ENCODE measurements at places on chromosomes 3 and 15. TPM values are rescaled to one million over a fixed set of nuclear protein-coding genes. Genes with fewer than 3 reads are reported as not detected.

DNA sequence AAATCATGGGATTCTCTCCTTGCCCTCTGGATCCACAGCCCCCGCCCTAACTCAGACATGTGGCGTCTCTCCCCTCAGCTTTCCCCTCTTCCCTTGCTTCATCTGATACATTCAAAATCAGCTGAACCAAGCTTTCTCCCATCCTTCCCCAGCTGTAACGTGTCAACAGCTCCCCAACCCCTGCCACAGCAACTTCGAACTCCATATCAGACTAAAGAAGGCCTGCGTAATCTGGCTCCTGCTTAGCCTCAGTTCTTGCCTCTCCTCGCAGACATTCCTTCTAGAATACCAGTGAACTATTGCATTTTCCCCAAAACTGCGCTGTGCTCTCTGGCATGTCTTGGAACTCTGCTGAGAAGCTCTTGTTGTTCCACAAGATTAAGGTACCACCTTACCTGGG is 18.3 kb downstream of the B4GALT4 start:
- DNase-seq: no peak

DNA sequence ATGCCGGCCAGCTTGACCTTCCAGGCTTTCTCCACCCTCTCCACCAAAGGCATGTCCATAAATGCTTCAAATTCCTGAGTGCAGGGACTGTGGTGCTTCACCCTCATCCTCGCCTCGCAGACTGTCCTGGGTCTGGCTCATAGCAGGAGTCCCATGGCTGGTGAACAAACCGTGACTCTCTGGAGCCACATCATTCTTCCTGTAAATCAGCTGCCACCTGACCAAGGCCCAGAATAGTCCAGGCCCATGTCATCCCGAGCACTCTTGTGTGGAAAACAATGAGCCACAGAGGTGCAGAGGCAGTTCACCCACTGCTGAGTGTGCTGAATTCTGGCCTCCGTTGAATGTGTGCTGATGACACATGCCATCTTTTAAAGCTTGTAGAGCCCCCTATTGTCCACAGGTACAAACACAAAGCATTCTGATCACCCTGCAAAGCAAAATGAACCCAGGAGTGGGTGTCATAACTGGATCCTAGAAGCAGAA is 68.6 kb downstream of the ABHD5 start:
- DNase-seq: peak; percentile 51

The RSRC1 gene
- total RNA-seq: 39.4 TPM

DNA sequence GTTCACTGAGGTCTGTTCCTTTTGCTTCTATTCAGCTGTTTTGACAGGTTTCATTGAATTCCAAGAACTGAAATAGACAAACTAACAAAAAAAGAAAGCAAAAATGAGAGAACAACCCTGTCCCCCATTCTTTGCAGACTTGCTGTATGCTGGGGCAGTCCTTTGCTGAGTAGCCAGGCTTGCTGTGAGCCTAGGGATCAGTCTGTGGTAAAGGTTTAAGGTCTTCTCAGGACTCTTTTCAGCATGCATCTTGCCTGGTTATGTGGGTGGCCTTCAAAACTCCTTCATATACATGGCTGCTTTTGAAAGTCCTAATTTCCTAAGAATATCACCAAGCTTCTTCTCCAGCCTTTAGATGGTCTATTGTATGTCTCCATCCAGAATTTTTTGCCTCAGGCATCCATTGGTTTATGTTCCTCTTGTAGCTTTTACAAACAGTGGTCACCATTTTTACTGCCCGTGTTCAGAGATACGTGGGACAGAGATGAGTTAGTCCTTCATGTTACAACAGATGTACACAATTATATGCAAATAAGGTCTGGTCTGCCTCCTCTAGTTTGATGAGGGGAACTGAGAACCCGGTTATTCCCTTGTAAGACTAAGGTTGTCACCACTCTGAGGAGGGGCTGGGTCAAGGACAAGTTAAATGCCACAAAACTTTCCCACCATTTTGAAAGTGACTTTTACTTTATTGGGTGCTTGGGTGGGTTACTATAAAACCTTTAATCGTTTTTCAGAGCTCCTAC is 41.4 kb downstream of the SACM1L start:
- no peak for DNase-seq

The ZNF501 gene
- 1.5 TPM for total RNA-seq

The MAP2K5 gene
- total RNA-seq: 17.4 TPM

GRCh38 chr3:138078096-138078495 is 37.3 kb downstream of the DZIP1L start:
- no peak for DNase-seq

DNA sequence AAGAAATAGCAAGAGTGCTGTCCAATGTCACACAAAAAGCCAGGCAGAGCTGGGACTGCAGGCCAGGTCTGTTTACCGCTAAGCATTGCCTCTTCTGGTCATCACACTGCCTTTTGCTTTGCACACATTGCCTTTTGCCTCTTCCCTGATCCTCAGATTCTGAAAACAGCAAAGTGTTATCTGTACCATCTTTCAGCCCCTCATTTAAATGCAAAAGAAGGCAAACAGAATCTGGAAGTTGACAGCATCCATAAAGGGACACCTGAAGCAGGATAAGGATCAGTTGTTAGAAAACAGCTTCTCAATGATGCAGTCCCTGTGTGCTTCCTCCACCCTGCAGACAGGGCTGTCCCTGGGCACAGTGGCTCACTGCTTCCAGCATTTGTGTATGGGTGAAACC is 106.7 kb upstream of the RAD18 start:
- DNase-seq: no peak

The KLHL40 gene
- total RNA-seq: not detected
